ENCODE measurements at places on chromosomes 5 and 9.

- no peak for DNase-seq
These were observed 136.9 kb upstream of the RFX3 start for GRCh38 chr9:3662671-3663070.

GRCh38 chr5:180825768-180826525, 23.3 kb upstream of the MGAT1 start:
- peak; percentile 77 for DNase-seq

- no peak for DNase-seq
These were observed 348.8 kb downstream of the HTR1A start for GRCh38 chr5:63613442-63613841.

GRCh38 chr5:53907827-53908226, 347.4 kb downstream of the NDUFS4 start:
- no peak for DNase-seq
